ENCODE measurements at places on chromosomes 7 and 10.

- DNase-seq, result no peak
Measured at GRCh38 chr7:32941681-32942414, 15.4 kb upstream of the FKBP9 start.

GRCh38 chr7:47318395-47319182 lies 263.3 kb downstream of the TNS3 start:
- DNase-seq, result no peak

- no peak for DNase-seq
Measured at GRCh38 chr7:49324707-49325106, 400.4 kb downstream of the CDC14C start.

DNA sequence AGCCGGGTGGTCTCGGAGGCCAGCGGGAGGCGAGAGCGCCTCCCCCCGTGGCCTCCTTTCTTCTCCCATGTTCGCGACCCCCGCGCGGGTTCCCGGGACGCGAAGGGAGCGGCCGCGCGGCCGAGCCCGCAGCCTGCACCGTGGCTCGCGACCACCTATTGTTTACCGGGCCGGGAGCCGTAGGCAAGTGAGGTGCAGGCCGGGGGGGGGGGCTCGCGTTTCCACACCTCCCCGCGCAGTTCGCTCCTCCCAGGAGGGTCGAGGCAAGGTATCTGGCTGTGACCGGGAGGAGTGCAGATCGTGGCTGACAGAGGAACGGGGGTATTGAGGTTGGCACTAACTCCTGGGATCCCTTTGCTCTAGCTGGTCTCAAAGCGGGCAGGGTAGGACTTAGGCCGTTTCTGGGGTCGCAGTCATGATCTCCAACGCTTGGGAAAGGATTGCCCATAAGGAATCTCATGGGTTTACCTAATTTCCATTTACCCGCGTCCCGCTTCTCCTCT lies 734 bp downstream of the PTPN12 start:
- DNase-seq, result peak; percentile 11

GRCh38 chr10:5416981-5417380 lies 4.6 kb downstream of the NET1 start:
- DNase-seq, result no peak

DNA sequence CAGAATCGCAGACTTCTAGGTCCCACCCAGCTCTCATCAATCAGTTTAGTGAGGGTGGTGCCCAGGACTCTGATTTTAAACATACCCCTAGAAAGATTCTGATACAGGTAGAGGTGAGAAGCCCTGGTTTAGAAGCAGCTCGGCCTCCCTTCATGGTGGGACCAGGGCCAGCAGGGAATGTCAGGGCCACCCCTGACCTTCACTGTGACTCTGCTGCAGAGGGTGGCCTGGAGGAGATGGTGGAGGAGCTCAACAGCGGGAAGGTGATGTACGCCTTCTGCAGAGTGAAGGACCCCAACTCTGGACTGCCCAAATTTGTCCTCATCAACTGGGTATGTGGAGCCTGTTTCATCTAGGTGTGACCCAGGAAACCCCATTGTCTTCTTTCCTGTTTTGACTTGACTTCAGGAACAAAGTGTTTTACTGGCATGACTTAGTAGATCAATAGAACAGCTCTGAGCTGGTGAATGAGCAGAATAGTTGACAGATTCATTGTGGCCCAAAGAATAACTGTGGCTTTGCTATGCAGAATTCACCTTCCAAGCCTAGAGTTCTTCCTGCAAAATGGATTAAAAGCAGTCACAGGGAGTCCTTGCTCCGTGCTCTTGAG lies 7.2 kb downstream of the DBNL start:
- no peak for DNase-seq

- no peak for DNase-seq
Measured at GRCh38 chr7:30163231-30163894, 28.6 kb downstream of the MTURN start.

GRCh38 chr7:152911922-152912321 lies 152.4 kb downstream of the ACTR3B start:
- DNase-seq, result no peak

DNA sequence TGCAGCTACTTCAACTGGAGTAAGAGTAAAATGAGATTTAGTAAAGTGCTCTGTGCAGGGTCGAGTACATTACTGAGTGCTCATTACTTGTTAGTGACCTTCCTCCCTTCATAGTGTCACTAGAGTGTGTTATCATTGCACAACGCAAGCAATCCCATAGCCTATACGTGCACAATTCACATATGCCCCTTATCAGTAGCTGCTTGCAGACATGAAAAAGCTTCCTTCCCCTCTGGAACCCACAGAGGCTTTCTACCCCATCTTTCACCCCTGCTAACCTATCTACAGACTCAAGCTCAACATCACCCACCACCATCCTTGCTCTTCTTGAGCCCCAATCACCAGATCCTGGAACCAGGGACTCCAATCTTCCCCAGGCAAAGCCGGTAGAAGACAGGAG lies 59.3 kb downstream of the C7orf25 start:
- no peak for DNase-seq

DNA sequence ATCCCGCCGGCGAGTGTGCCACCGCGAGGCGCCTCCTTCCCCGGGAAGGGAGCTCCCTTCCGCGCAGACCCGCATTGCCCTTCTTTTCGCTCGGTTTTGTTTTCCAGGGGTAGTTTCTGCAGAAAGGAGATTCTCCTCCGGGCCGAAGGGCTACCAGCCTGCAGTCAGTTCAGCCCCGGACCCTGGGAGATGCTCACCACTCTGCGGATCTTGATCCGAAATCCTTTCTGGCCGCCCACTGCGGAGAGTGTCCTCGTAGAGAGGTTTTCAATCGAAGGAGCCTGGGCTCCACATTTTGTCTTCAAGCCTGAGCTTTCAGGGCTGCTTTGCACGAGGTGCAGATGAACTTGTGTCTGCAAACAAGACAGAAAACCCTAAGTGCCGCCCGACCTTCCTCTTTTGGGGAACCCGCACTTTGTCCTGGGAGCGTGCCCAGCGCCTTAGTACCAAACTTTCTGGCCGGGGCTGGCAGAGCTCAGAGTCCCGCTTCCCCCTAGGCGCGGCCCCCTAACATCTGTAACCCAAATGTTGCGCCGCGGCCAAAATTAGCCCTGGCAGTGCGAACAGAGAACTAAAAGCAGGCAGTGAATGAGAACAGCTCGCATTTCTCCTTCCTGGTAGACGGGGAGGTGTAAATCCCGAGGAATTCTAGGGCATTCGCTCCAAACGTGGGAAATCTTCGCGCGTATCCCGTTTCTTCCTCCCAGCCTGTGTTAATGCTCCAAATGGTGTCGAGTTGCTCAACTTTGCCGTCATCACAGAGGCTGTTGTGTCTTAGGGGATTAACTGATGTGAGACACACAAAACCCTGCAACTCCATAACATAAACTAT lies 6.7 kb upstream of the EN2 start:
- no peak for DNase-seq

GRCh38 chr7:98354511-98355249 lies 46.2 kb downstream of the BAIAP2L1 start:
- DNase-seq, result no peak

DNA sequence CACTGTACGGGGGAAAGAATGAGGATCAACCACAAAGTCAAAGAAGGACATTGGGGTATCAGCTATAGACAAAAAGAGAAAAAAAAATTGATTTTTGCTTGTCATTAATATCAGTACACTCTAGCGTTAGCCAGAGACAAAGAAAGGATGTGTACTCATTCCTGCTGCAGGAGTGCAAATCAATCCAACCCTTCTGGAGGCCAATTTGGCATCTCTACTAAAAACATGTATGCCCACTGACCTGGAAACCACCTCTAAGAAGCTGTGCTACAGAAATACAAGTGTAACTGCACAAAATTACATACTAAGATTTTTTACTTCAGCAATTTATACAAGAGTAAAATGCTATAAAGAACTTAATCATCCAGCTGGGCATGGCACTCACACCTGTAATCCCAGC lies 13.6 kb downstream of the NSMCE4A start:
- no peak for DNase-seq
